Activated T-helper 1 cell treated with anti-CD3 and anti-CD28 coated beads, Interleukin-2, amount 50 U/mL, for 16 hours (primary cell): ENCODE measurements at places on chromosomes 1 and 21.

- DNase-seq, result no peak
Observed at GRCh38 chr1:236000781-236001180, 64.1 kb downstream of the NID1 start.

GRCh38 chr1:198201956-198202784 lies 45.4 kb downstream of the NEK7 start:
- DNase-seq, result no peak

DNA sequence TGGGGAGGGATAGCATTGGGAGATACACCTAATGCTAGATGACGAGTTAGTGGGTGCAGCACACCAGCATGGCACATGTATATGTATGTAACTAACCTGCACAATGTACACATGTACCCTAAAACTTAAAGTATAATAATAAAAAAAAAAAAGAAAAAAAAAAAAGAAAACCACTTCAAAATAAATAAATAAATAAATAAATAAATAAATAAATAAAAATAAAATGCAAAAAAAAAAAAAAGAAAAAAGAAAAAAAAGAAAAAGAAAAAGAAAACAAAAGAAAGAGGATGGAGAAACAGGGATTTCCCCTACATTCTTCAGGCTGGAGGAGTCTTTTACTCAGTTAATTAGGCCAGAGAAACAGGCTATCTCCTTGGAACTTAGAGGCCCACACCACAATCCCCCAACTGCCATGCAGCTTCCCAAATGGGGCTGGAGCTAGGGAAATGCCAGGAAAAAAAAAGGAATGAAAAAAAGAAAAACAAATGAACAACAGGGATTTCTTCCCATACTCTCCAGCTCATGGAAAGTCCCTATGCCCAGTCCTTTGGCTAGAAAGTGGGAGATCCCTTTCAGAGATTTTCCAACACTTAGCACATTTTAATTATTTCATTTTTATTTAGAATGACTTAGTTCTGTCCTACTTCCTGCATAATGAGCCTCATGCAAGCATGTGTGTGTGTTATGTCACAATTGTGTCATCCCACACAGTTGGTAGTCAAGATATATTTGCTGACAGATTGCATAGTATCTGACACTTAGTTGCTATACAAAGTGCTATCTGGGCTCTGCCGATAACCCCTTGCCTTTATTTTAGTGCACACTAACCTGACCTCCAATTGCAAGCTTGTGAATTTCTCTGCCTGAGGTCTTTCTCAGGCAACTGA lies 486.4 kb downstream of the PLPP3 start:
- DNase-seq, result no peak

DNA sequence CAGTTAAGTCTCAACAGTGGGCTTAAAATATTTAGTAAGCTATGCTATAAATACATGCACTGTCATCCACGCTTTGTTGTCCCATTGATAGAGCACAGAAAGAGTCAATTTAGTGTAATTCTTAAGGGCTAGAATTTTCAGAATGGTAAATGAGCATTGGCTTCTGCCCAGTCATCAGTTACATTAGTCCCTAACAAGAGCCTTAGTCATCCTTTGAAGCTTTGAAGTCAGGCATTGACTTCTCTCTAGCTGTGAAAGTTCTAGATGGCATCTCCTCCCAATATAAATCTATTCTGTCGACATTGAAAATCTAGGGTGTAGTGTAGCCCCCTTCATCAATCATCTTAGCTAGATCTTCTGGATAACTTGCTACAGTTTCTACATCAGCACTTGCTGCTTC lies 12.0 kb upstream of the LPGAT1 start:
- DNase-seq, result no peak

DNA sequence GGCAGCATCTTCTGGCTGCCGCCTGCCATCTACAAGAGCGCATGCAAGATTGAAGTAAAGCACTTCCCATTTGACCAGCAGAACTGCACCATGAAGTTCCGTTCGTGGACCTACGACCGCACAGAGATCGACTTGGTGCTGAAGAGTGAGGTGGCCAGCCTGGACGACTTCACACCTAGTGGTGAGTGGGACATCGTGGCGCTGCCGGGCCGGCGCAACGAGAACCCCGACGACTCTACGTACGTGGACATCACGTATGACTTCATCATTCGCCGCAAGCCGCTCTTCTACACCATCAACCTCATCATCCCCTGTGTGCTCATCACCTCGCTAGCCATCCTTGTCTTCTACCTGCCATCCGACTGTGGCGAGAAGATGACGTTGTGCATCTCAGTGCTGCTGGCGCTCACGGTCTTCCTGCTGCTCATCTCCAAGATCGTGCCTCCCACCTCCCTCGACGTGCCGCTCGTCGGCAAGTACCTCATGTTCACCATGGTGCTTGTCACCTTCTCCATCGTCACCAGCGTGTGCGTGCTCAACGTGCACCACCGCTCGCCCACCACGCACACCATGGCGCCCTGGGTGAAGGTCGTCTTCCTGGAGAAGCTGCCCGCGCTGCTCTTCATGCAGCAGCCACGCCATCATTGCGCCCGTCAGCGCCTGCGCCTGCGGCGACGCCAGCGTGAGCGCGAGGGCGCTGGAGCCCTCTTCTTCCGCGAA lies 3.8 kb downstream of the CHRNB2 start:
- DNase-seq, result no peak

- no peak for DNase-seq
Observed at GRCh38 chr1:177926201-177926600, 43.7 kb downstream of the SEC16B start.

- DNase-seq, result no peak
Observed at GRCh38 chr1:240732390-240732789, 120.4 kb upstream of the GREM2 start.

DNA sequence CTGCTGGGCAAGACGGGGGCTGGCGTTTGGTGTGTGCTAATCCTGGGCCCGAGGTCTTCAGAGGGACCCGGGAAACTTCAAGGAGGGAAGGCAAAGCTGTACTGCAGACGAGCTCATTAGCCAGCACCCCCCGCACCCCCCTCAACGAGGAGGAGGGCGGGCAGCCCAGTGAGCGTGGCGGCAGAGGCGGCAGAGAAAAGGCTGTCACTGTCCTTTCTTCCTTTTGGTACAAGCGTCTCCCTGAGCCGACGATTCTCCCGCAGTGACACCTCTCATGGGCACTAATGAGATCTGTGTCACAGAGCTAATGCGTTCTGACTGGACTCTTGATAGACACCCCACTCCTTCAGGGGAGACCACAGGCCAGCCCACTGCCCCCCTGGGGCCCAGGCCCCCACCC lies 29.5 kb downstream of the DMAP1 start:
- DNase-seq, result no peak
